Fibroblast of lung (primary cell): ENCODE measurements at places on chromosomes 11 and 22. TPM values are rescaled to one million over a fixed set of nuclear protein-coding genes. Genes with fewer than 3 reads are reported as not detected.

PKP3 gene
- total RNA-seq = 0.26 and 0.83 TPM in 2 replicates

OR6X1 gene
- total RNA-seq = not detected in 2 replicates

SNX15 gene
- total RNA-seq = 11.3 and 14.4 TPM in 2 replicates

- H3K4me1 ChIP-seq = no peaks in the 10 kb centered on the region
- no peak overlapping the region for H3K4me3 ChIP-seq
- no peak overlapping the region for H3K27ac ChIP-seq
Measured at GRCh38 chr22:43466710-43467109, 54.9 kb downstream of the MPPED1 start.

- no peaks in the 10 kb centered on the region for H3K36me3 ChIP-seq
- no peaks in the 10 kb centered on the region for H3K27me3 ChIP-seq
- peak; percentile 23 for DNase-seq
- H3K4me1 ChIP-seq = no peaks in the 10 kb centered on the region
- no peak overlapping the region for H3K27ac ChIP-seq
Measured at GRCh38 chr11:95891423-95892170, 32.3 kb downstream of the MTMR2 start.

DNA sequence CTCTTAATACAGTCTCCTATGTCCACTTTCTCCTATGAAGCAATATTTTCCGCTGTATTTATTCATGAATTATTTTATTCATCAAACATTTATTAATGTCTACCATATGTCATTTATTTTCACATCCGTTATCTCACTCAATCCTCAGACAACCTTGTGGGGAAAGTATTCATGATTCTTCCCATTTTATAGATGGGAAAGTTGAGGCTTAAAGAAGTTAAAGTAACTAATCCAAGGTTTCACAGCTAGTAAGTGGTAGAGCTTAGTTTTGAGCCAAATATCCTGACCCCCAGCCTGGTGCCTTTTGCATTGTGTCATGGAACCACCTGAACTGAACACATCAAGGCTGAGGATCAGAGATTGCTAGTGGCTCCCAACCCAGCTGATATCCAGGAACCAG is 66.6 kb downstream of the ISX start:
- no peak overlapping the region for H3K27ac ChIP-seq
- H3K36me3 ChIP-seq = no peaks in the 10 kb centered on the region
- no peak overlapping the region for H3K4me3 ChIP-seq
- H3K27me3 ChIP-seq = no peaks in the 10 kb centered on the region

GRCh38 chr11:116336540-116336939 is 436.2 kb downstream of the BUD13 start:
- H3K27ac ChIP-seq = no peak overlapping the region
- H3K4me1 ChIP-seq = no peaks in the 10 kb centered on the region
- H3K36me3 ChIP-seq = no peaks in the 10 kb centered on the region
- H3K27me3 ChIP-seq = no peaks in the 10 kb centered on the region
- no peak for DNase-seq
- no peak overlapping the region for H3K4me3 ChIP-seq

- H3K4me1 ChIP-seq = no peaks in the 10 kb centered on the region
- no peak overlapping the region for H3K4me3 ChIP-seq
- no peak overlapping the region for H3K27ac ChIP-seq
- DNase-seq = no peak
- no peaks in the 10 kb centered on the region for H3K36me3 ChIP-seq
- H3K27me3 ChIP-seq = no peaks in the 10 kb centered on the region
Measured at GRCh38 chr11:21426931-21427330, 757.5 kb downstream of the NELL1 start.

DNA sequence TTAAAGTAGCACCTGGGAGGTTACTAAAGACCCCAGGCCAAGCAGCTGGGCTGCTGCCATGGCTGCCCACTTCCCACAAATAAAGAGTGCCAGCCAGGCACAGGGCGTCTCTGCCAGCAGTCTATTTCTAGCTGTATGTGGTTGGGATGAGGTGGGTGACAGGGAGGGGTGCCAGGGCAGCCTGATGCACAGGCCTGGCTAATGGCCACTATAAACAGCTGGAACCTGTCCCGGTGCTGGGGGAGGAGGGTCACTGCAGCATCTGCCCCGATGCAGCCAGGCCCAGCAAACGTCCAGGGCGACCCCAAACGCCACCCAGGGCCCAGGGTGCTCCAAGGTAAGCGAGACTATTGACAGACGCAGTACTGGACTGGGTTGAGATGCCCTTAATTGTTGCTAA is 37.4 kb downstream of the SCUBE1 start:
- no peak overlapping the region for H3K27ac ChIP-seq
- no peaks in the 10 kb centered on the region for H3K4me1 ChIP-seq
- H3K36me3 ChIP-seq = no peaks in the 10 kb centered on the region
- no peak overlapping the region for H3K4me3 ChIP-seq

DNA sequence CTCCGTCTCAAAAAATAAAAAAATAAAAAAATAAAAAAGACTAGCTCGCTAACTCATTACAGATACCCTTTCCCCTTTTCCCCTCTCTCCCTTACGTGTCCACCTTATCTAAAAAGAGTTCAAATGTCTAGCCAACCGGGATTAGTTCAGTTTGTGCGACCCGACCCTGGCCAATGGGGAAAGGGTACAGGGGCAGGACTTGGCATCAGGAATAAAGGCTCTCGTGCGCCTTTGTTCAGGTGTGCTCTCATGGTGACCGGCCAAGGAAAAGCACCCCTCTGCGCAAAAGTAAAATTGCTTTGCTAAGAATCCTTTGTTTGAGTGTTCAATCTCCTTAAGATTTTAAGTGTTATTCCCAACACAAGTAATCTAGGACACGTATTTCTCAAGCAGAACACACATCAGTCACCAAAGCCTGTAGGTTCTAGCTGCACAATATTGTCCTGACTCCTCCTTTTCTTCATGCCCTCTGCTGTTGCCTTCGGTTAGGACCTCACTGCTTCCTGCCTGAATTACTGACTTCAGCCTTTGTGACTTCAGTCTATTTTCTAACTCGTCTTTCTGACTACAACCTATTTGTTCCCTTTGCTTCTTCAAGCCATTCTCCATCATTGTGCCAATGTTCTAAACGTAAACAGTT is 20.7 kb upstream of the CECR2 start:
- no peak overlapping the region for H3K27ac ChIP-seq
- H3K36me3 ChIP-seq = no peaks in the 10 kb centered on the region
- no peaks in the 10 kb centered on the region for H3K27me3 ChIP-seq
- no peak for DNase-seq
